HCT116 (cell line): ENCODE measurements at places on chromosomes 1 and 21. TPM values are rescaled to one million over a fixed set of nuclear protein-coding genes. Genes with fewer than 3 reads are reported as not detected.

- no peak for DNase-seq
Observed at GRCh38 chr1:119308130-119308700, 60.4 kb upstream of the HAO2 start.

DNA sequence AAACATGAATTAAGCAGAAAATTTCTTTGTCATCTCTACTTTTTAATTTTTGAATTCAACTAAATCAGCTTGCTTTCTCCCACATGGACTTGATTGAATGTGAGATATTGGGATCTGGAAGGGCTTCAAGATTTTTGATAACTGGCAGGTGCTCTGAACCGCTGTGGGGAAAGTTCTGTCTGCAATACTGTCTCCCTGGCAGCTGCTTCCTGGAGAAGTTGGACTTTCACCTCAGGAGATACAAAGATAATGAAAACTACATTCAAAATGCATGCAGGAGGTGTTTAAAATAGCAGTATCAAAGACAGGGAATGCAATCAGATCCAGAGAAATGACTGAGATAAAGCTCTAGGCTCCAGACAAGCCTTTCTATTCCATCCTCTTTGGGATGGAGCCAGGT is 338.3 kb downstream of the NEGR1 start:
- DNase-seq: no peak

DNA sequence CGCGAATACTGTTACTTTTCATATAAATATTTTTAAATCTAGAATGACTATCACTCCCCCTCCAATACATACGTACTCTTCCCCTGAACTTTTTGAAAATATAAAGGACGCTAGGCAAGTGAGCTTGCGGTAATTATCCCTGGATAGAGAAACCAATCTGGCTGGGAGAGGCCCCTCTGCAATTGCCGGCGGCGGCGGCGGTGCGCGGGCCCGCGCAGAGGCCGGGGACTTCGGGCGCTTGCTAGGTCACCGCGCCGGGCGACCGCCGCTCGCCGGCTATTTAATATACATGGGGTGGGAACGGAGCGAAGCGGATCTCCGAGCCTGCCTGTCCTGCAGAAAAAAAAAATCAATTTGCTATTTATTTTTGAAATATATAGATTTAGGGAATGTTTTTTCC is 416.3 kb upstream of the ESRRG start:
- no peak for DNase-seq

GRCh38 chr1:185566995-185567394 is 167.2 kb upstream of the HMCN1 start:
- DNase-seq: peak; percentile 13

GRCh38 chr21:31660259-31660565 is 719 bp downstream of the SOD1 start:
- DNase-seq: no peak

DNA sequence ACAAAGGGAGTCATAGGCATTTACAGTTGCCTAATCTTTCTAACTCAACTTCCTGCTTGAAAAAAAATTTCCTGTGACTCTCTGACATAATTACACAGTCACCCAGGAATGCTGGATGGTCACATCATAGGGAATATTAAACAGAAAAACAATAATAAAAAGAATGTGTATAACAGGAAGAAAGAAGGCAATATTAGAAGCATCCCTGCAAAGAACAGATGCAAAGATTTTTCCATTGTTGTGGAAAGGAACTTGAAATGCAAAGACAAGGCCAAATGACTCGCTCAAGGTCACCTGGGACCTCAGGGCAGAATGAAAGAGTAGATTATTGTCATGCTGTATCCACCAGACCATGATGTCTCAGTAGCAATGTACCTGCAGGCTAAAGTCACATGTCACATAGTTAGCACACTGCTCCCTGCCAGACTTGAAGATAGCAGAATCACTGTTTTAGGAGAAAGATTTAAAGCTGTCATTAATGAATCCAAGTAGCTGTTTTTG is 184.3 kb downstream of the CYYR1 start:
- DNase-seq: no peak

GRCh38 chr1:161115132-161115711 is 2.6 kb downstream of the PFDN2 start:
- DNase-seq: peak; percentile 95

DNA sequence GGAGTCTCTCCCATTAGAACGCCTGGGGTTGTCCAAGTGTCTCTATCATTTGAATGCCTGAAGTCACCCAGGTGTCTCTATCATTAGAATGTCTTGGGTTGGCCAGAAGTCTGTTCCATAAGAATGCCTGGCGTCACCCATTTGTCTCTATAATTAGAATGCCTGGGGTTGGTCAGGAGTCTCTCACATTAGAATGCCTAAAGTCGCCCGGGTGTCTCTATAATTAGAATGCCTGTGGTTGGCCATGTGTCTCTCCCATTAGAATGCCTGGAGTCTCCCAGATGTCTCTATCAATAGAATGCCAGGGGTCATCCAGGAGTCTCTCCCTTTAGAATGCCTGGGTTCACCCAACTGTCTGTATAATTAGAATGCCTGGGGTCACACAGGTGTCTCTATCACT is 54.5 kb downstream of the RNF187 start:
- no peak for DNase-seq

- no peak for DNase-seq
Observed at GRCh38 chr1:33357099-33357498, 36.2 kb upstream of the A3GALT2 start.

- no peak for DNase-seq
Observed at GRCh38 chr1:211345719-211346118, 19.1 kb downstream of the TRAF5 start.

GRCh38 chr1:3483380-3483779 is 28.9 kb downstream of the ARHGEF16 start:
- DNase-seq: no peak

DNA sequence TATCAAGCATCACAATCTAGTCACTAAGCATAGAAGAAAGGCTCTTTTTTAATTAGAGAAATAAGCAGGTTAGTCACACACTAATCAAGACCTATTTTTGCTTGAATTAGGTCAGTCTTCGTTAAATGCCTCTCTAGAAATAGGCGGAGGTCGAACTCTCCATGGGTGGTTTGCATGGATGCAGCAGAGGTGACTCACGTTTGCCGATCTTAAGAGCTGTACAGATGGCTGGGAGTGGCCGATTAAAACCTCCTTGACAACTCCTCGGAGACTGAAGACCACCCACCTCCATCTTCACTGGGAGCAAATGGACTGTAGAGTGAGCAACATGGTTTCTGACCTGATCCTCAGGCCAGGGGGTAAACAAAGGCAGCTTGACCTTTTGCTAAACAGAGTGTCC is 249.3 kb downstream of the ZNF648 start:
- DNase-seq: no peak

DNA sequence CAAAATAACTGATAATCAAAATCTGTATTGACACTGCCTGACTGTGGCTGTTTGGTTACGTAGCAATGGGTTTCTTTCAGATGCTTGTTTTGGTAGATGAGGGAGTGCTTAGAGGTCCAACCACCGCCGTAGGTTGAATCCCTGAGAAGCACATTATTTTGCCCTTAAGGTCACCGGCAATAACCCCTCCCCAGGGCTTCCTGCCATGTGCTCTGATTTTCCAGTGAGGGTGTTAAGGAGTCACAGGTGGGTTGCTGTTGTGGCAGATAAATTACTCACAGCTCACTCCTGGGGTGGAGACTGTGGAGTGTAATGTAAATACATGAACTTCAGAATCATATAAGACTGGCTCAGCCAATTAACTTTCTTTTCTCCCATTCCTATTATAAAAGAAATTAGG is 81.5 kb upstream of the ZP4 start:
- DNase-seq: no peak

KCNK1 gene
- total RNA-seq: 28.4 TPM

ADORA1 gene
- 2.8 TPM for total RNA-seq

DPT gene
- total RNA-seq: not detected

SH3D21 gene
- 9.3 TPM for total RNA-seq

GPR153 gene
- 6.1 TPM for total RNA-seq

ATP1A4 gene
- not detected for total RNA-seq

KCNA3 gene
- 0.07 TPM for total RNA-seq

SMIM1 gene
- total RNA-seq: 5.5 TPM

DMRTA2 gene
- not detected for total RNA-seq

ODF2L gene
- 33.7 TPM for total RNA-seq

CTSE gene
- 0.12 TPM for total RNA-seq

CELA3A gene
- 9.0 TPM for total RNA-seq
